Colonic mucosa (tissue), 4 donors: ENCODE measurements at places on chromosomes 4 and X. TPM values are rescaled to one million over a fixed set of nuclear protein-coding genes. Genes with fewer than 3 reads are reported as not detected.

The PAGE5 gene
- total RNA-seq: not detected

DNA sequence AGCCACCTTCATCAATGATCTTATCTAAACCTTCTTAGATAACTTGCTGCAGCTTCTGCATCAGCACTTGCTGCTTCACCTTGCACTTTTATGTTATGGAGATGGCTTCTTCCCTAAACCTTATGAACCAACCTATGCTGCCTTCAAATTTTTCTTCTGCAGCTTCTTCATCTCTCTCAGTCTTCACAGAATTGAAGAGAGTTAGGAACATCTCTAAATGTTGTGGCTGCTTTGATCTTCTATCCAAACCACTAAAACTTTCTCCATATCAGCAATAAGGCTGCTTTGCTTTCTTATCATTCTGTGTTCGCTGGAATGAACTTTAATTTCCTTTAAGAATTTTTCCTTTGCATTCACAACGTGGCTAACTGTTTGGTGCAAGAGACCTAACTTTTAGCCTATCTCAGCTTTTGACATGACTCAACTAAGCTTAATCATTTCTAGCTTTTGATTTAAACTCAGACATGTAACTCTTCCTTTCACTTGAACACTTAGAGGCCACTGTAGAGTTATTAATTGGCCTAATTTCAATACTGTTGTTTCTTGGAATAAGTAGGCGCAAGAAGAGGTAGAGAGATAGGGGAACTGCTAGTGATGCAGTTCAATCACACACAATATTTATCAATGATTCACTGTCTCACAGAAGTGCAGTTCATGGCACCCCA is 36.1 kb upstream of the CORIN start:
- no peak overlapping the region for H3K4me3 ChIP-seq
- DNase-seq: no peak
- H3K27me3 ChIP-seq: no peaks in the 10 kb centered on the region
- no peak overlapping the region for H3K27ac ChIP-seq
- no peaks in the 10 kb centered on the region for H3K4me1 ChIP-seq

GRCh38 chr4:144402176-144402575 is 243.8 kb upstream of the HHIP start:
- no peaks in the 10 kb centered on the region for H3K27me3 ChIP-seq
- no peak overlapping the region for H3K4me3 ChIP-seq
- no peaks in the 10 kb centered on the region for H3K4me1 ChIP-seq
- no peak overlapping the region for H3K27ac ChIP-seq
- DNase-seq: no peak

The TMEM131L gene
- total RNA-seq: 6.2 TPM

DNA sequence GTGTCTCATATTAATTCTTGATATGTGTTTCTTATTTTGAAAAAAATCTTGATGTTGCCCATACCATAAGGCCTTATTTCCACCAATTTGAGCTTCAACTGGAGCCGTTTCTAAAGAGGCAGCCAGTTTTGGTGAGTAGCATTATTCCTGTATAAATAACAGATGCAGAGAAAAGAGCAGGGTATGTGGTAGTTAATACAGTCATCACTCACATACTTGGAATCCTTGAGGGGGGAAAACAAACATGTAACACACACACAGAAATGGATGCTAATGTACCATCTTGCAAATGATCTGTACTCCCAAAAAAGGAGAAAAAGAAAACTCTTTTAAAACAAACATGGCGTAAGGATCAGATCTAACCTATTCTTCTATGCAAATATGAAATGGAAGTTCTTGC is 389.7 kb downstream of the GPM6A start:
- H3K4me1 ChIP-seq: no peaks in the 10 kb centered on the region
- no peak for DNase-seq
- H3K27me3 ChIP-seq: no peaks in the 10 kb centered on the region
- H3K4me3 ChIP-seq: no peak overlapping the region
- H3K36me3 ChIP-seq: no peaks in the 10 kb centered on the region

DNA sequence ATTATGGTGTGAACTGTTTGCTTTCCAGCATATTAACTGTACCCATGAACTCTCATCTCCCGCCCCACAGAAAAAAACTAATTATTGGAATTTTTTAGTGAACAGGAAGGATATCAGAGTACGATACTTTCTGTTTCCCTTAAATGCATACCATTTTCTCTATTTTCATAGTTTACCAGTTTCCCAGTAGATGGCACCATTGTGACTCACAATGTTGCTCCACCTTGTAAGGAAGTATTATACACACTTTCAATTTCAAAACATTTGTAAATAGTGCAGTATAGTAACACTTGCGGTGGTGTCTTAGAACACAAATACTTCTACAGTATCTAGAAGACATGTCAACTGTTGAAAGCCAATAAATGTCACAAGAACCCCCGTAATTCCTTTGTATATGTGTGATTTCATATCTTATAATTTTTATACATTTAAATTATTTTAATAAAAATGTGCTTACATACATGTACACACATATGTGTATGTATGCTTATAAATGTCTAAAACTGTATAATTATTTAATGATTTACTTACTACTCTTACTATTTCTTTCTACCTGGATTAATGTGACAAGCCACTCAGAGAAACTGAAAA is 167.3 kb downstream of the SLIT2 start:
- no peak overlapping the region for H3K27ac ChIP-seq
- H3K4me1 ChIP-seq: no peaks in the 10 kb centered on the region
- H3K36me3 ChIP-seq: no peaks in the 10 kb centered on the region
- no peaks in the 10 kb centered on the region for H3K27me3 ChIP-seq
- no peak for DNase-seq
- no peak overlapping the region for H3K4me3 ChIP-seq

DNA sequence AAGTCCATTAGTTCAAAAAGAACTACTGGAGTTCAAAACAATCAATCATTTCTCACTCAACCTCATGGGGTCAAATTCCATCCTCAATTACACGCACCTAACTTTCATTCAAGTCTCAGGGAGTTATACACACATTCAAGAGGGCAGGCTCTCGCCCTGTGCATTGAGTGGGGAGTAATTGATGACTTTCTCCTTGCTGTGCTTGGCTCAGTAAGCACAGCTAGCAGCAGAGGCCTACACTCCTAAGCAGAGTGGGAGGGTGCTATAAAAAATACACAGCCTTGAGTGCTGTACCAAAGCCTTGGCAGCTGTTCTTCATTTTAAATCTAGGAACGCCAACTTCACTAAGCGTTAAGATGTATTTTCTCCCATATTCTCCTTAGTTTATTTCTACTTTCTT is 958.3 kb upstream of the ADGRL3 start:
- no peaks in the 10 kb centered on the region for H3K27me3 ChIP-seq
- no peak for DNase-seq
- no peak overlapping the region for H3K4me3 ChIP-seq

- no peak overlapping the region for H3K27ac ChIP-seq
- H3K4me3 ChIP-seq: no peak overlapping the region
- no peaks in the 10 kb centered on the region for H3K4me1 ChIP-seq
- no peak for DNase-seq
- no peaks in the 10 kb centered on the region for H3K36me3 ChIP-seq
Observed at GRCh38 chrX:110180176-110180927, 137.5 kb downstream of the AMMECR1 start.

GRCh38 chrX:66232296-66232695 is 68.2 kb downstream of the HEPH start:
- no peaks in the 10 kb centered on the region for H3K4me1 ChIP-seq
- no peak overlapping the region for H3K27ac ChIP-seq
- no peak for DNase-seq
- H3K4me3 ChIP-seq: no peak overlapping the region

The AADAT gene
- total RNA-seq: 4.0 TPM

The TLR7 gene
- total RNA-seq: 1.3 TPM

GRCh38 chr4:38869511-38869910 is 1.9 kb downstream of the FAM114A1 start:
- no peaks in the 10 kb centered on the region for H3K36me3 ChIP-seq
- peaks cover 5% of the 10 kb centered on the region for H3K4me1 ChIP-seq
- no peak for DNase-seq
- H3K27ac ChIP-seq: peak overlapping the region; percentile 91
- no peaks in the 10 kb centered on the region for H3K27me3 ChIP-seq
- no peak overlapping the region for H3K4me3 ChIP-seq

DNA sequence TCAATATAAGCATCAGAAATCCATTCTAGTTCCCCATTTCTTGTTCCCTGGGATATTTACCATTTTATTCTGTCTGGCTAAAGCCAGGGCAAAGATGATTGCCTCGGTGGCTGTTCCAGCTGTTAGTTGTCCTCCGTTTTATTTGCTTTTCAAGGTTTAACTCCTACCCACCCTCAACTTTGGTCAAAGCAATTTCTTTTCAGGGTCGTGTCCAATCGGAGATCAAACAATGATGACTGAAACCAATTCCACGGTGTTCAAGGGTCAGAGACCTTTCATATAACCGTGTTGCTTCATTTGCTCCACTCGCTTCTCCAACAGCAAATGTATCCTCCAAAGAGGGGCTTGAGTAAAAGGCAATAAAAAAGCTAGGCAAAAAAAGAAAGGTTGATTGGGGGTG is 193.5 kb upstream of the FTHL17 start:
- H3K27ac ChIP-seq: no peak overlapping the region
- H3K36me3 ChIP-seq: no peaks in the 10 kb centered on the region
- no peaks in the 10 kb centered on the region for H3K4me1 ChIP-seq
- H3K27me3 ChIP-seq: no peaks in the 10 kb centered on the region
- no peak overlapping the region for H3K4me3 ChIP-seq
- DNase-seq: no peak

GRCh38 chr4:15234116-15234855 is 193.5 kb upstream of the C1QTNF7 start:
- peak overlapping the region; percentile 9 for H3K27ac ChIP-seq
- H3K27me3 ChIP-seq: no peaks in the 10 kb centered on the region
- no peak for DNase-seq
- H3K4me3 ChIP-seq: no peak overlapping the region

DNA sequence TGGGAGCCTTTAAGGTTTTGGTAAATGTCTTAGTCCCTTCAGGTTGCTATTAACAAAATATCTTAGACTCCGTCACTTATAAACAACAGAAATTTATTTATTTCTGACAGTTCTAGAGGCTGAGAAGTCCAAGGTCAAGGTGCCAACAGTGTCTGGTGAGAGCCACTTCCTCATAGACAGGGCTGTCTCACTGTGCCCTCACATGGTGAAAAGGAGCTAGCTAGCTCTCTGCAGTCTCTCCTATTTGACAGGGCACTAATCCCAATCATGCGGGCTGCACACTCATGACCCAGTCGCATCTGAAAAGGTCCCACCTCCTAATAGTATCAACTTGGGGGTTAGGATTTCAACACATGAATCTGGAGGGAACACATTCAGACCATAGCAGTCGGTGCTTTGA is 63.4 kb upstream of the KLF3 start:
- no peaks in the 10 kb centered on the region for H3K36me3 ChIP-seq
- H3K4me1 ChIP-seq: peaks cover 1% of the 10 kb centered on the region
- no peak overlapping the region for H3K4me3 ChIP-seq
- no peaks in the 10 kb centered on the region for H3K27me3 ChIP-seq

DNA sequence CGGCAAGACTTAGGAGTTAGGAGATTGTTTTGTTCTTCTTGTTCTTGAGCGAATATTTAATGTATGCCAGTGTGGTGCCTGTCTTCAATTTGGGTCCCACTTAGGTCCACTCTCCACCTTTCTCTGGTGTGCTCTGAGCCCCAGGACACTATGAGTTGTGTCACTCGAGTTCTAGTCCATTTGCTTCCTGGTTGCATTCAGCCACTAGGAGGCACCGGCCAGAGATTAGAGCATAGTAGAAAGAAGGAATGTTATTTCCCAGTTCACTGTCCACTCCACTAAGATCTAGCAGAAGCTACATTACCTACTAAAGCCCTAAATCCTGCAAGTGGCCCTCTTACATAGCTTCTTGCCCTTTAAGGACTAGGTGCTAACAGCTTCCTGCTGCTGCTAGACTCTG is 326.9 kb downstream of the NAF1 start:
- H3K27me3 ChIP-seq: no peaks in the 10 kb centered on the region
- H3K27ac ChIP-seq: no peak overlapping the region
- no peaks in the 10 kb centered on the region for H3K4me1 ChIP-seq
- H3K36me3 ChIP-seq: no peaks in the 10 kb centered on the region
- DNase-seq: no peak
- H3K4me3 ChIP-seq: no peak overlapping the region

DNA sequence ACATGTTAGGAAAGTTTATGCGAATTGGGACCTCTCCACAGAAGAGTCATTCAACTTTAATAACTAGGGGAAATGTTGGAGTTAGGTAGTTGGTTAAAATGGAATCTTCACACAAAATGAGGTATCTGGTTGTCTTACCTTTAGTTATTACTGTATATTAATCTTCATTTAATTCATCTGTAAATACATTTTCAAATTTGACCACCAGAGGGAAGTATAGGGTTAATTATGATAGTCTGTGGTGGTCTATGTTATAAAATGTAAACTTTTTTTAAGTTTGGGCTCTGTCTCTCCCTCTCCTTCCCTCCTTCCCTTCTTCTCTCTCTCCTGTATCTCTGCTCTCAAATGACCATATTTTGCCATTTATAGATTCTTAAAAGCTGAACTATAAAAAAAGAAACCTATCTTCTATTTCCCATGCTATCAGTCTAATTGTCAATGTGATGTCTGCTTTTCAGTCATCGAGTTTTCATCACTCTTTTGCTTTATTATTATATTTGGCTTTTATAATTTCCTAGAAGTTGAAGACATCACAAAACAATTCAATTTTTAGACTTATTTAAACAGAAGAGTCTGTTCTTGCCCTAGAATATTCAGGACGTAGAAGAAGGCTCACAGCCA is 49.8 kb downstream of the TMEM144 start:
- no peak overlapping the region for H3K27ac ChIP-seq
- no peak overlapping the region for H3K4me3 ChIP-seq
- no peaks in the 10 kb centered on the region for H3K36me3 ChIP-seq
- DNase-seq: no peak
- no peaks in the 10 kb centered on the region for H3K27me3 ChIP-seq

GRCh38 chr4:112817933-112818593 is 181.1 kb downstream of the LARP7 start:
- H3K4me1 ChIP-seq: no peaks in the 10 kb centered on the region
- peak overlapping the region; percentile 19 for H3K4me3 ChIP-seq
- H3K27ac ChIP-seq: peak overlapping the region; percentile 8
- H3K27me3 ChIP-seq: no peaks in the 10 kb centered on the region
